Forelimb muscle (tissue), 1 donor: ENCODE measurements at places on chromosomes 5 and 9.
A peak's percentile ranks its signal among the peaks of the same experiment; 100 is the strongest.

DNA sequence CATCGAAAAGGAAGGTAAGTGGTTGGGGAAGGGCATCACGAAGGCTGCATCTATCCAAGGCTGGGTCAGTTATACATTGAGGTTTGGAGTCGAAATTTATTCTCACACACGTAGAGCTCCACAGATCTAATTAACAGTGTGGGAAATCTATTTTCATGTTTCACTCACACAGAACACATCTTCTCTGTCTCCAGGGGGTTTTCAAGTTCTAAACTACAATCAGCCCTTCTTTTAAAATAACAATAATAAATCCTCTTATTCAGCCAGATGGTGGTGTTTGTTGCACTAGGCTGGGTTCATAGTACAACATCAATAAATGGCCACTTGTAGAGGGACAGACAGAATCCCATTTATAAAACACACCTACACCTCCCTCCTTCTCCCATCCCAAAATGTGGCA is 174.5 kb upstream of the KLF9 start:
- DNase-seq, result no peak

DNA sequence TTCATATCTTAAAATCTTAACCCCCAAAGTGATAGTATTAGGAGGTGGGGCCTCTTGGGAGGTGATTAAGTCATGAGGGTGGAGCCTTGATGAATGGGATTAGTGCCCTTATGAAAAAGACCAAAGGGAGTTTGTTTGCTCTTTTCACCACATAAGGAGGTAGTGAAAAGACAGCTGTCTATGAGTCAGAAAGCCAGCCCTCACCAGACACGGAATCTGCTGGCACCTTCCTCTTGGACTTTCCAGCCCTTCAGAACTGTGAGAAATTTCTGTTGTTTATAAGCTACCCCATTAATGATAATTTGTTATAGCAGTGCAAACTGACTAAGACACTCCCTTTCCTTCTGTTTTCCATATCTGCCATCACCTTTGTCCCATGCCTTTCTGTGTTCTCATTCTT is 20.8 kb downstream of the IFNB1 start:
- no peak for DNase-seq

- no peak for DNase-seq
Measured at GRCh38 chr5:114387433-114387832, 25.6 kb downstream of the KCNN2 start.

- DNase-seq, result no peak
Measured at GRCh38 chr5:9785751-9786150, 155.6 kb upstream of the TAS2R1 start.

GRCh38 chr9:4139196-4139595 is 160.7 kb downstream of the GLIS3 start:
- DNase-seq, result no peak

DNA sequence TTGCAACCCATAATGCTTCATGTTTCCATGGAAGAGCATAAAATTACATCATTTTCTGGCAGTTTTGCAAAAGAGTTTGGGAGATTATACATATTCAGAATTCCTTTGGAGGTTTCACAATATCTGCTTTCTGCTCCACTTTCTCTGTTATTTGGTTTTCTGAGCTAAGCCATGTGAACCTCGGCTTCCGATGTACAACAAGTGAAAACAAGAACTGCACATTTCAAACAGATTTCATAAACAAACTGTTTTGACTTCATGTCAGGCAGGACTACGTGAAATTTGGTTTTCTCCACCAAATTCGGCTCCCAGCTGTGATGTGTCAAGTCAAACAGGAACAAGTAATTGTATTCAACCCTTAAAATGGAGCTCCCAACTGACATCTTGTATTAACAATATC is 609.8 kb downstream of the IRX1 start:
- peak; percentile 48 for DNase-seq

DNA sequence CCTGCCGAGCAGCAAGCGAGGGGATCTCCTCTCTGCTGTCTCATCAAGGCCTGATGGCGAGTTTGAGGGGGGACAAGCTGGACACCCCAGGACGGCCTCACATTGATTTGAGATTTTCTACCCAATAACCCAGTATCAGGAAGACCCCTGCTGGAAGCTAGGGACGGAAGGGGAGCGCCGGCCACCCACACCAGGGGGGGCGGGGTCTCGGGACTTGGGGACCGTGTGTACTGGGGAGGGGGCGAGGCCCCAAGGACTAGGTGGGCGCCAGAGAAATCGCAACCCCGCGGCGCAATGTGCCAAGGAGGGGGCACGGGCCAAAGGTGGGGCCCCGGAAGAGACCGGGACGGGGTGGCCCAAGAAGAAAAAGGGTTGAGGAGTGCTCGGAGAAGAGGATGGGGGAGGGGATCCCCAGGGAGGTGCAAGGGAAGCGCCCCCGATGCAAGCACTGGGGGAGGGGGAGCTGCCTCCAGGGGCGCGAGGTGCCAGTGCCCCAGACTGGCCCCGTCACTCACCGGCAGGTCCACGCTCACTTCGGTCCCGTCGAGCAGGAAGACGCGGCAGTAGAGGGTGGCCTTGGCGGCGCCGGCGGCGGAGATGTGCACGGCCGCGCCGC is 1.1 kb downstream of the EPB41L4B start:
- DNase-seq, result no peak

- no peak for DNase-seq
Measured at GRCh38 chr5:177442066-177442826, 4.4 kb upstream of the PRR7 start.

GRCh38 chr9:69925452-69925851 is 104.8 kb downstream of the CFAP95 start:
- no peak for DNase-seq

- no peak for DNase-seq
Measured at GRCh38 chr9:13990331-13990730, 323.6 kb downstream of the NFIB start.

- no peak for DNase-seq
Measured at GRCh38 chr9:133991964-133992779, at the start of gene VAV2. Gene VAV2, minus strand, starts transcription at chr9:133992324. Its CDS starts 46 bp downstream, at chr9:133992278.

GRCh38 chr5:113063927-113064326 is 87.3 kb downstream of the DCP2 start:
- no peak for DNase-seq

- DNase-seq, result no peak
Measured at GRCh38 chr9:130806327-130806716, 28.7 kb upstream of the ABL1 start.

DNA sequence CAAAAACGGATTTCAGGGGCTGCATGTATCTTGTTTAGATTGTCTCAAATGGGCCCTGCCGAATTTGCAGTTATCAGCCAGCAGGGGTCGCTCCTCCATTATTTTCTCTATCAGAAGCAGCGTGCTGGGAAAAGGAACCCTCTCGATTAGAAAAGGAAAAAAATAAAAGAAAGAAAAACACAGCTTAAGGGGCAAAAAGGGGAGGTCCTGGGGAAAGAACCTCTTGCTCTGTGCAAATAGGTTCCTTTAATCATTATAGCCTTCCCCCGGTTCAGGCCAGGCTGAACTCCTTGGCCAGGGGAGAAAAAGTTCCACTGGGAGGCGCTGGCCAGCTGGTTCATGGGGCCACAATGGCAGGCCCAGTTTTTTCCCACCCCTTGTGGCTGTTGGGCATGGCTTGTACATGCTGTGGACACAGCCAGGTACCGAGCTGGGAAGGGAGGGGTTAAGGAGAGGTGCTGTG is 25.0 kb upstream of the CAPSL start:
- DNase-seq, result no peak

- DNase-seq, result no peak
Measured at GRCh38 chr9:114743446-114743845, 61.5 kb upstream of the TEX48 start.

- no peak for DNase-seq
Measured at GRCh38 chr9:108166519-108166918, 677.0 kb upstream of the KLF4 start.

DNA sequence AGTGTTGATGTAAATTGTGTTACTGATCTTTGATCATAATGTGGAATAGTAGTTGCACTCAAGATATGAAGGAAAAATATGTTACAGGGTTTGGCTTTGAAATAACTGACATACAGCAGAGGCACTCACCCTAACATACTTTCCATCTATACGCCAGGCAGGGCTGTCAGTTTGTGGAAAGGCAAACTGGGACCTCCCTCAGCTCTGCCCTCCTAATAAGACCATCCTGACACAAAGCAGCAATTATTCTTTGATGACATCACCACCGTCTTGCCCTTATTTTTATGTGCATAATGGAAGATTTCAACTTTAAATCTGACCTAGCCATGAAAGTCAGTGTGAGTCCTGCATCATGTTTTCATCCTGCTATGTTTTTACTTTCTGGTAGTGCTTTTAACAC is 42.9 kb downstream of the ITGA1 start:
- DNase-seq, result no peak

GRCh38 chr9:105232207-105232606 is 12.2 kb upstream of the SLC44A1 start:
- DNase-seq, result no peak

GRCh38 chr9:130029223-130029973 is 13.6 kb downstream of the FNBP1 start:
- no peak for DNase-seq

DNA sequence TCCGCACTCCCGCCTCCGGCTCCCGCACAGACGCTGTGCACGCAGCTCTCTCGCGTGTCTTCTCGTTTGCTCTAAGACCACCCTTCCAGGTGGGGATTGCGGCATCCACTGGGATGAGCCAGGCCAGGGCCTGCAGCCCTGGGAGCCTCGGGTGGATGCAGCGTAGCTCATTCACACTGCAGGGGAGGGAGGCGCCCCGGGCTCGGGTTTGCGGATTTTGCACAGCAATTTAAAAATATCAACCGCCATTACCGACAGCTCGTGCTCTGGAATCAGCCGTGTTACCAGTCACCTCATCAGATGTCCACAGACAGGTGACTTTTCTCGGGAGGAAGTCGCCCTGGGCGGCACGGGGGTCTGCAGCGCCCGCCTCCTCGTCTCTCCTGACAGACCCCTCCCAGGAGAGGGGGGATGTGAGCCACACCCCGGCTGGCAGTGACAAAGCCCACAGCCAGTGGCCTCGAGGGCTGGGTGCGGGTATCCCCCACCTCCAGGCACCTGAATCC is 20.8 kb upstream of the SLC6A3 start:
- DNase-seq, result no peak

- no peak for DNase-seq
Measured at GRCh38 chr9:33419708-33420303, 17.4 kb upstream of the AQP7 start.

DNA sequence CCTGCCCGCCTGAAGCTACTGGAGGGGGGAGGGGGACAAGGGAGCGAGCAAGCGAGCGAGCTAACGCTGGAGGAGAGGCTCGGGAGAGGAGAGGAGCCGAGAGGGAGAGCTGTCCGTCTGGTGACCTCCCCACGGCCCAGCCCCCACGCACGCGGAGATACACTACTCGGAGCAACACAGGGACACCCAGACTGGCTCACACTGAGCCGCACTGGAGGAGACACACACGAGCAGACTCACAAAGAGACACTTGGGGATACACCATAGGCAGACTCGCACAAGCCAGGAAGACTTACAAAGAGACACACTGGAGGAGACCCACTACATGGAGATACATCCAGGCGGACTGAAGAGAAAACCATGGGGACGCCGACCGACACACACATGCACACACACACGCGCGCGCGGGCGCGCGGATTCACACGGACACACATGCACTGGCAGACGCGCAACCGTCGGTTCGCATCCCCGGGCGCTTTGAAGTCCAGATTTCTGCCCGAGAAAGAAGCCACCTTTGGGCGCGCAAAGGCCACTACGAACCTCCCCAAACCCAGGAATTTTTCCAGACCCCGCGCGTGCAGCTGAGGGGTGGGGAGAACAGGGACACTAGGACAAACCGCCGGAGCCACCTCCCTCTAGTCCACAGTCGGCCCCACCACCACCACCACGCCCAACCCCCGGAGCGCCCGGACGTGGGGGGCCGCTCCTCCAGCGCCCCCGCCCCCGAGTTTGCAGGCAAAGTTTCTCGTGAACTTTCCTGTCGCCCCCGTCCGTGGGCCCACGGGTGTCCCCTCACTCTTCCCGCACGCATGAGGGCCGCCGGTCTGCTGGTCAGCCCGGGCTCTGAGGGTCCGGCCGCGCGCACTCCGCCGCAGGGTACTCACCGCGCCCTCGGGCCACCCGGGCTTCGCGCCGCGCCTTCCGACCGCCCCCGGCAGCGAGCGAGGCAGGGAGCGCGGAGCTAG is 571 bp downstream of the CNTFR start:
- no peak for DNase-seq

- DNase-seq, result no peak
Measured at GRCh38 chr9:105693435-105694189, 729 bp upstream of the TMEM38B start.

DNA sequence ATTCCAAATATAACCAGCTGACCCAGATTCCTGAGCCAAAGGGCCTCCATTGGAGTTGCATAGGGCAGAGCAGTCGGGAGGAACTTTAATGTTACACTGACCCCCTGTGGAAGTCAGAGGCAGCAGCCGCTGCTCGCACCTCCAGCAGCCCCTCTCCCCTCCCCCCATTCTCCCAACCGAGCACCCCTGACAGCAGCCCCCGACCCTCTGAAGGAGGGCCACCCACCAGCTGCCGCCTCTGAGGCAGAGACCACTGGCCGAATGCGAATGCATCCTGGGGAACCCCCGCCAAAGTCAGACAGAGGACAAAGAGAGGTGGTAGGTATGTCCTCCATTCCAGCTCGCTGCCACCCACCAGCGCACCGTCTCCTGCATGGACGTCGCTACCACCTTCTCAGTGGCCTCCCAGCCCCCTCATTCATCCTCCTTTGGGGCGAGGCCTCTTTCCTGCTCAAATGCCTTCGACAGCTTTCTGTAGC is 231.0 kb downstream of the CDK5RAP2 start:
- DNase-seq, result no peak

DNA sequence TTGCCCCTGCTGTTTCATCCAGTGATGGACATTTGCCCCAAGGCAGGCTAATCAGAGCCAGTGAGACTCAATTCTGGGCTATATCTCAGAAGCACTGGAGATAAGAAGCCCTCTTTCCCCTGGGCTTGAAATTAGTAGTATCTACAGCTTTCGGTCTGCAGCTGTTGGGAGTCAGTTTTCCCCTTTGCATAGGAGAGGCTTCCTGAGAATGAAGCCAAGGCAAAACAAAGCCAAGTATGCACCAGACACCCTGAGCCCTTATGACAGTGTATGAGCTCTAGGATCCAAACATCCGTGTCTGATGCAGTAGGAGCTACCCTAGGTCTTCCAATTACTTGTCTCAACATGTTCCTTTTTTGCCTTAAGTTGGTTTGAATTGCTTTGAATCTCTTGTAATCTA is 79.2 kb upstream of the PANK3 start:
- DNase-seq, result no peak

DNA sequence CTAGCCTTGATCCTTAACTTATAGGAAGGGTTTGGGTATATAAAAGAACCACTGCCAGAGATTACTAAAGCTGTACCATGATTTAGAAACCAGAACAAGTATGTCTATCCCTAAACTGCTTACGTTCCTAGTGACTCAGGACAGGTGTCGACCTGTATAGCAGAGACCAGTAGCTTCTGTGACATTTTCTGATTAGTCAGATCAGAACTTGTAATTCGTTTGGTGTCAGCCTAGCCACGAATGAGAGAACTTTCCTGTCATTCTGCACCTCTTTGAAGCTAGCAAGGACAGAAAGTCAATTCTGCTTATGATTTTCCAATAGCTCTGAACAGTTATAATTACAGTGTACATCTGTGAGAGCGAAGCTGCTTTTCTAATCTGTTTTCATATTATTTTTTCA is 39.5 kb downstream of the PRKACG start:
- DNase-seq, result no peak
